ENCODE measurements at places on chromosomes 3 and 15.

GRCh38 chr3:31353166-31353565 is 179.6 kb upstream of the STT3B start:
- DNase-seq, result no peak

- DNase-seq, result no peak
Observed at GRCh38 chr3:62805580-62806277, 69.5 kb downstream of the CADPS start.

GRCh38 chr3:165462636-165463334 is 266.6 kb upstream of the SLITRK3 start:
- no peak for DNase-seq

- no peak for DNase-seq
Observed at GRCh38 chr15:42068601-42069000, 25.8 kb downstream of the PLA2G4D start.

DNA sequence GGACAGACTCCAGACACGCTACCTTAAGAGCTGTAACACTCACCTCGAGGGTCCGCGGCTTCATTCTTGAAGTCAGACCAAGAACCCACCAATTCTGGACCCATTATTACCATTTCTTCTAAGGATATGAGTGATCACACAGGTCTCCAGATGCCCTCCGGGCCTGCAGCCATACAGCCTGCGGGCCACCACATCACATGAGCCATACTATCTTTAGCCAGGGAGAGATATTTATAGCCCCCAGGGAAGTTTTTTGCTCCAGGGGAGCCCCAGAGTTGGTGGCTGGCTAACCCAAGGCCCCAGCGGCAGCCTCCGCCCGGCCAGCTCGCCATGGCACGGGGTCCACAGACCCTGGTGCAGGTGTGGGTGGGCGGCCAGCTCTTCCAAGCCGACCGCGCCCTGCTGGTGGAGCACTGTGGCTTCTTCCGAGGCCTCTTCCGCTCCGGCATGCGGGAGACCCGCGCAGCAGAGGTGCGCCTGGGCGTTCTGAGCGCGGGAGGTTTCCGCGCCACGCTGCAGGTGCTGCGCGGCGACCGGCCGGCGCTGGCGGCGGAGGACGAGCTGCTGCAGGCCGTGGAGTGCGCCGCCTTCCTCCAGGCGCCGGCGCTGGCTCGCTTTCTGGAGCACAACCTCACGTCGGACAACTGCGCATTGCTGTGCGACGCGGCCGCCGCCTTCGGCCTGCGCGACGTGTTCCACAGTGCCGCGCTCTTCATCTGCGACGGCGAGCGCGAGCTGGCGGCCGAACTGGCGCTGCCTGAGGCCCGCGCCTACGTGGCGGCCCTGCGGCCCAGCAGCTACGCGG is at the start of gene KBTBD13:
Gene KBTBD13 (plus strand): TSS at position 261 of the 805 bp plus-strand sequence. CDS start 70 bp downstream, at position 331.
- DNase-seq, result no peak

DNA sequence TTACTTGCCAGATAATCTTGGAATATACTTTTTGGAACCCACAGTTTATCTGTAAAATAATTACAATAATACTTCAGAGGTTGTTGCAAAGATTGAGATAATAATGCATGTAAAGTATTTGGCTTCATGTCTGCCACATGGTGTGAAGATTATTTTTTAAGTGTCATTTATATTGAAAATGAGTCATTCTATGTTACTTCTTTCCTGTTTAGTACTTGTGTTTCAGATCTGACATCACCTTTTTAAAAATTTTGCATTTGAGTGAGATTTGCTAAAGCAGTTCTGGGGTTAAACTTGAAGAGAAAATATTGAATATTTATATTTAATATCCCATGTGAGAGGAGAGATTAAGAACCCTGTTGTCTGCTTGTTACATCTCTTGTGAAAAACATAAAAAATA is 31.2 kb downstream of the IQGAP1 start:
- no peak for DNase-seq

DNA sequence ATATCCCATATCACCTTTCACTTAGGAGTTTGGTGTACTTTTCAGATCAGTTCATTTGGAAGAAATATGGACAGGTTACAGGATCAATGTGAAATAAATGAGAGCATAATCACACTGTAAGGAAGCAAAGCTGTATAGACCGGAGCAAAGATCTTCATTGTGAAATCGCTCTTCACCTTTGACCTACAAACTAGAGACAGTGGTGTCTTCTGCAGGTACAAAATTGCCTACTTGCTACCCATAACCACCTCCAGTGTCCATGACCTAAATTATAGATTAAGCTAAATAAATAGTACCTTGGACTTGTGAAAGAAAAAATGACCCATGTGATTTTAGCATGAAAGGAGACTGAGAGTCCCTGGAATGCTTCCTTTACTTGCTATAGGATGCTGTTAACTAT is 379.5 kb upstream of the SUCLG2 start:
- no peak for DNase-seq

- DNase-seq, result peak; percentile 84
Observed at GRCh38 chr3:57778494-57778893, 22.4 kb downstream of the SLMAP start.

DNA sequence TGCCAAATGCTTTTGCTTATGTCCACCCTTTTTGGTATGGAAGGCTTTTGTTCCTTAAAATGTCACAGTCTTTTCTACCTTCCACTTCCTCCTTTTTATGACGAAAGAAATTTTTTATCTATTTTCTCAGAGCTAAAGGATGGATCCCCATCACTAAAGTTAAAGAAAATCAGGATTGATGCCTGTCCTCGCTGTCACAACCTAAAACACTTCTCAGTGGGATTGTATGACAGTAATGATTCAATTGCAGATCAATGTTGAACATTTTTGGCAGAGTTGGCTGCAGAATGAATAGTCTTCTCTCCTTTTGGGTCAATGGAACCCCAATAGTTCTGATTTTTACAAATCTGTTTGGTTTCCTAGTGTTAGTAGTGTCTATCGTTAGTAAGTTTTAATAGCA is 549.8 kb upstream of the ROBO2 start:
- no peak for DNase-seq

GRCh38 chr3:37112987-37113386 is 61.4 kb downstream of the LRRFIP2 start:
- DNase-seq, result no peak

DNA sequence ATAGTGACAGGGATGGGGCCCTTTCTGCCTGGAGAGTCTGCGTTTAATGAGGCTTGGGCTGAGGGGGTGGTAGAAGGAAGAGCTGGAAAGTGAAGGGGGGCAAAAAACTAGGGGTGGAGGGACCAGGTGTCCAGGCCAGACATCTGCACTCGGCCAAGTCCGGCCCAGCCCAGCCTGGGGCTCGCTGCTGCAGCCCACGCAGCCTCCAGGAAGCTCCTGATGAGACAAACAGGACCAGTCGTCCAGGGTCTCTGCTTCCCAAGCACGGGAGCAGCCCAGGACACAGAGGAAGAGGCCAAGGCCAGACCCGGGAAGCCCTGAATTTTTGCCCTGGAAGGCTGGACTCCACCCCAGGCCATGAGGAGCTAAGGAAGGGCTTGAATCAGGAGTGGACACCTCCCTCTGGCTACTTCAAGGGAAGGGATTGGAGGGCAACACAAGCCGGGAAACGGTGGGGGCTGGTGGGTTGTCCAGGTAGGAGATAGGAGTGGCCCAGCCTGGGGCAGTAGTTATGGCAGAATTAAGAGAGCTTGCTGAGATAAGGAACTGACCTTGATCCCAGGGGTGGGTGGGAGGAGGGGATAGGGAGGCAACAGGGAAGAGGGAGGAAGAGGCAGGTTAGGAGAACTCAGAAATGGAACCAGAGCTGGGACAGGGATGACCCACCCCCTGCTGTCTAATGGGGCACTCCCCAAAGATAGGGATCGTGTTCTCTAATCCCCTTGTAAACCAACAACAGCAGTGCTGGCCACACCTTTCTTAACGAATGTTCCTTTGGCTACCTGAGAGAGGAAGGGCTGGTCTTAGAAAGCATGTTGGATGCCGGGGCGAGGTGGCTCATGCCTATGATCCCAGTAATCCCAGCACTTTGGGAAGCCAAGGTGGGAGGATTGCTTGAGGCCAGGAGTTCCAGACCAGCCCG is 89.5 kb downstream of the ANP32A start:
- peak; percentile 7 for DNase-seq

All from HL-60 (cell line).